Right hindlimb (tissue), 1 donor: ENCODE measurements at places on chromosomes 13 and 19.

- DNase-seq = no peak
Measured at GRCh38 chr19:38670921-38671398, 23.5 kb downstream of the ACTN4 start.

- DNase-seq = no peak
Measured at GRCh38 chr13:40388617-40389016, 277.8 kb downstream of the FOXO1 start.

GRCh38 chr19:4567584-4568071, 8.1 kb upstream of the SEMA6B start:
- peak; percentile 67 for DNase-seq

GRCh38 chr19:8363803-8364771, at the start of gene ANGPTL4:
TSS of gene ANGPTL4 (plus strand) at chr19:8364155. CDS start at chr19:8364322, 167 bp downstream.
- peak; percentile 85 for DNase-seq

DNA sequence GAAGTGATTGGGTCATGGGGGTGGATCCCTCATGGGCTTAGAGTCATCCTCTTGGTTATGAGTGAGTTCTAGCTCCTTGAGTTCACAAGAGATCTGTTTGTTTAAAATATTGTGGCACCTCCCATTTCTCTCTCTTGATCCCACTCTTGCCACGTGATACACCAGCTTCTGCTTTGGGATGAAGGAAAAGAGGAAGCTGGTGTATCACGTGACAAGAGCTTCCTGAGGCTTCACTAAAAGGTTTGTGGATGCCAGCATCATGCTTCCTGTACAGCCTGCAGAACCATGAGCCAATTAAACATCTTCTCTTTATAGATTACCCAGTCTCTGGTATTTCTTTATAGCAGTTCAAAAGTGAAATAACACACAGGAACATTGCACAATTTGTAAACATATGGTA, 352.5 kb upstream of the ATXN8OS start:
- no peak for DNase-seq

DNA sequence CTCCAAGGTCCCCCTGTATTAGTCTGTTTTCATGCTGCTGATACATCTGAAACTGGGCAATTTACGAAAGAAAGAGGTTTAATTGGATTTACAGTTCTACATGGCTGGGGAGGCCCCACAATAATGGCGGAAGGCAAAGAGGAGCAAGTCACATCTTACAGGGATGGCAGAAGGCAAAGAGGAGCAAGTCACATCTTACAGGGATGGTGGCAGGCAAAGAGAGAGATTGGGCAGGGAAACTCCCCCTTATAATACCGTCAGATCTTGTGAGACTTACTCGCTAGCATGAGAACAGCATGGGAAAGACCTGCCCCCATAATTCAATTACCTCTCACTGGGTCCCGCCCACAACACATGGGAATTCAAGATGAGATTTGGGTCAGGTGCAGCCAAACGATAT, 50.0 kb upstream of the FARP1 start:
- no peak for DNase-seq

GRCh38 chr19:54541712-54542111, 31.9 kb upstream of the LILRA2 start:
- no peak for DNase-seq

- DNase-seq = no peak
Measured at GRCh38 chr13:109496216-109496615, 290.2 kb downstream of the IRS2 start.

DNA sequence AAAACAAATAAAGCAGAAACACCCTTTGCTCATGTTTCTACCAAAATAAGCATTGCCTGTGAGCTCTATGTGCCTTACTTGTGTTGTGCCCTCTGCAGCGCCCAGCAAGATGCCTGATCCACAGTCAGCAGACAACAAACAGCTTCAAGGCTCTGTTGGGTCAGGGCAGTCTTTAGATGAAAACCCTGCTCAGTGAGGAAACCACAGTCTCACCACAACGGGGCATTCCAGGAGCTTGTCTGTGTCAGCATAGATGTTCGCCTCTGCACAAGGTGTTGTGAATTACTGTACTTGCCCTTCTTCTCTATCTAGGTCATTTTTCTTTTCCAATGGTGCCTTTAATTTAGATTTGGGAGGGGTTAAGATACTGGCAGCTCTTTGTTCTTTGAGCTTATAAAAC, 251.9 kb downstream of the COL4A1 start:
- DNase-seq = no peak

DNA sequence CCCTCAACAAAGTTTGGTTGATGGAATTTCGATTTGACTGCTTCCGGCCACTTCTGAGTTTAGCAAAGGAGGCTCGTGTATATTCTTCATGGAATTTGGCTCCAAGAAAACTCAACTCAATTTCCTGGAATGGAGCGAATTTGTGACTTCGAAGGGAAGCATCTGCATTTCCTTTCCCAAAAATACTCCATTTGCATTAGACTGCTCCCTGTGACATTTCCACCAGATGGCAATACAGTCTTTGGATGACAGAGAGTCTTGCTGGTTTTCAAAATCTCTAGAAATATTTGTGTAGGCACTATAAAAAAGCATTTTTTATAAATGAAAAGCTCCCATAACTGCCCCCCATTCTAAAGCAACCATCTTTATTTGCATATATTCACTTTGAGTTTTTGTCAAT, 4.1 kb downstream of the C1QTNF9 start:
- no peak for DNase-seq

DNA sequence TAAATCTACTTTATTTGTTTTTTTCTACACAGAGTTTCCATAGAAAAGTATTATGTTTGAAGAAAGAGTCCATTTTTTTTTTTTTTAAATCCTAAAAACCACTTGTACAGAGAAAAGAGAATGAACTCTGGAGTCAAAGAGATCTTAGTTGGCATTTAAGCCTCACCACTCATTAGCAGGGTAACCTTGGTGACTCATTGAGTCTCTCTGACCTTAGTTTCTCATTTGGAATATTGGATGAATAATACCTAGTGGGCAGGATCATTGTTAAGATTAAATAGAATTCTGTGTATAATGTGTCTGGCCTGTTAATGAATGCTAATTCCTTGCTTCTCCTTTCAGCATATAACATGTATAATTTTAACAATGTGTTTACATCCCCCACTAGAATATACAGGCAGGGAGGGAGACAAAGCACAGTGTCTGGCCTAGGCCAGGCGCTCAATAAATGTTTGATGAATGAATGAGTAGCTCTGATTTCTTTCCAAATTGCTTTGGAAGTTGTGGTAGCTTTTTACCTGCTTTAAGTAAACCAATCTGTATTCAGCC, 48.7 kb upstream of the MYCBP2 start:
- DNase-seq = no peak

DNA sequence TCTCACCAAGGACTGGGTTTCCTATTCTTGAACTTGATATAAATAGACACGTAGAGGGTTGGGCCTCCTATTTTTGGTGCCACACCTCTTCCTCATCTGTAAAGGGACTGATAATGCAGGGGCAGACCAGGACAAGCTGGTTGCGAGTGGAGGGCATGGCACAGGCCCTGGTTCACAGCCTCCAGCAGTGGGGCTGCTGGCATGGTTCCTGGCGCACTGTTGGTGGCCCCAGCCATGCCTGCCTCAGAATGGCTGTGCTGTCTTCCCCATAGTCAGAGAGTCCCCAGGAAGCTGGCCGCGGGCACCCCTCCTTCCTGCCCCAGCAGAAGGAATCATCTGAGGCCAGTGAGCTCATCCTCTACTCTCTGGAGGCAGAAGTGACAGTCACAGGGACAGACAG, 10.5 kb upstream of the OVOL3 start:
- DNase-seq = no peak

GRCh38 chr13:44180876-44181536, 192.6 kb upstream of the SERP2 start:
- no peak for DNase-seq
